Upper lobe of right lung (tissue), 1 donor: ENCODE measurements at places on chromosomes 1 and 21.
A peak's percentile ranks its signal among the peaks of the same experiment; 100 is the strongest.

DNA sequence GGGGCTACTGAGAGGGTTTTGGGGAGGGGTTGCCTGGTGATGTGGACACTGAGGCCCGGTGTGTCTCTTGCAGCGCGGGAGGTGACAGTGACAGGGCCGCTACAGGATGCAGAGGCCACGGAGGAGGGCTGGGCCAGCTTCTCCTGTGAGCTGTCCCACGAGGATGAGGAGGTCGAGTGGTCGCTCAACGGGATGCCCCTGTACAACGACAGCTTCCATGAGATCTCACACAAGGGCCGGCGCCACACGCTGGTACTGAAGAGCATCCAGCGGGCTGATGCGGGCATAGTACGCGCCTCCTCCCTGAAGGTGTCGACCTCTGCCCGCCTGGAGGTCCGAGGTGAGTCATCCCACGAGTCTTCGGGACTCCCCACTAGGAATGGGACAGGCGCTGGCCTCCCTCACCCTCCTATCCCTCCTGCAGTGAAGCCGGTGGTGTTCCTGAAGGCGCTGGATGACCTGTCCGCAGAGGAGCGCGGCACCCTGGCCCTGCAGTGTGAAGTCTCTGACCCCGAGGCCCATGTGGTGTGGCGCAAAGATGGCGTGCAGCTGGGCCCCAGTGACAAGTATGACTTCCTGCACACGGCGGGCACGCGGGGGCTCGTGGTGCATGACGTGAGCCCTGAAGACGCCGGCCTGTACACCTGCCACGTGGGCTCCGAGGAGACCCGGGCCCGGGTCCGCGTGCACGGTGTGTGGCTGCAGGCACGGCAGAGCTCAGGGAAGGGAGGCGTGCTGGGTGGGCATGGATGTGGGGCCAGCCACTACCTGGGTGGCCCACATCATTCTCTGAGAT is 72.5 kb downstream of the OBSCN start:
- peaks cover 13% of the 10 kb centered on the region for H3K36me3 ChIP-seq
- H3K27ac ChIP-seq: no peak overlapping the region
- H3K27me3 ChIP-seq: no peaks in the 10 kb centered on the region
- no peaks in the 10 kb centered on the region for H3K4me1 ChIP-seq
- DNase-seq: peak; percentile 52

DNA sequence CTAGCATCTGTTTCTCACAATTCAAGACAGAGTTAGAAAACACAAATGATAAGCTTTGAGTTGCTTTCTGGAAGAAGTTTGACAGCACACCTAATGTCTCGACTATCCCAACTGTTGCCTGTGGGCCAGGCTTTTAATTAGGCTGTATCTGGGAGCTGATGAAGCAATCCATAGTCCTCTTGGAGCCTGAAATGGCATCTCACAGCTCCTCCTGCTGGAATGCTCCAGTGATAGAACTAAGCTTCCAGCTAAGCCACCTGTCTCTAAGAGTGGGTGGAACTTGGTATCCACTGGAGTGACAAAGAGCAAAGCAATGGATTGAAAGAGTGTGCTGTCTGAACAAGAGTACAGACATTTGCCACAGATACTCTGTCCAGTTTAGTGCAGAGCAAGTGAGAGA is 605.3 kb upstream of the NR5A2 start:
- no peaks in the 10 kb centered on the region for H3K27me3 ChIP-seq
- H3K4me3 ChIP-seq: no peak overlapping the region
- H3K36me3 ChIP-seq: no peaks in the 10 kb centered on the region

- H3K4me1 ChIP-seq: no peaks in the 10 kb centered on the region
- H3K36me3 ChIP-seq: no peaks in the 10 kb centered on the region
- H3K27ac ChIP-seq: no peak overlapping the region
These were observed 70.1 kb upstream of the GORAB start for GRCh38 chr1:170461762-170462384.

DNA sequence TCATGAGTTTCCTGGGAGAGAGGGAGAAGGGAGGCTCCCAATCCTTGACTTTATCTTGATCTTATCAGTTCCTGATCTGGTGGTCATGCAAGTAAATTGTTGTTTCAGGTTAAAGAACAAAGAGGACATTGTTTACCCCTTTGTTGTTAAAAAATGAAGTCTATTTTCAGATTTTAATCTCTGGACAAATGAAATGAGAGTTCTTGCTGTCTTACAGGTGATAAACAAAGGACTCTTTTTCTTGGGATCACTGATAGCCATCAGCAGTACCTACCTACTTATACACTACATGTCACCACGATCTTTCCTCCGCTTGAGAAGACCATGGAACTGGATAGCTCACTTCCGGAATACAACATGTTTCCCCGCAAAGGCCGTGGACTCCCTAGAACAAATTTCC is 48.4 kb downstream of the CHML start:
- DNase-seq: no peak
- H3K4me3 ChIP-seq: no peak overlapping the region
- H3K36me3 ChIP-seq: no peaks in the 10 kb centered on the region
- H3K27me3 ChIP-seq: no peaks in the 10 kb centered on the region
- no peak overlapping the region for H3K27ac ChIP-seq
